ENCODE measurements at places on chromosomes 2 and 18.

GRCh38 chr2:156956161-156956560 lies 301.3 kb upstream of the GALNT5 start:
- no peak for DNase-seq

DNA sequence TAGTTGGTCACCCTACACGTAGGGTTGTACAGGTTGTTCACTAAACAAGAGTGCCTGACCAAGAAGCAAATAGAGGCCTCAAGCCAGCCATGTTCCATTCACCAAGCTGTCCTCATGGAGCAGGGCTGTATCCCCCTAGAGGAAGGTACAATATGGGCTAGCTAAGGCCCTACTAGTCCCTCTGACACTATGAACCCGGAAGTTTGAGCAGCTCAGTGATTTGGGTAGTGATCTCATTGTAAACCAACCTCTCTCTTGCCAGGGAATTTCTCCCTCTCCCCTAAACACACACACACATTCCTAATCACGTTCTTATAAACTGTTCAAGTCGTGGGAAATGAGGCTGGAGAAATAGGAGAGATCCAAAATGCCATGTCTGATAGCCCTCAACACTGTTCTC lies 6.7 kb upstream of the CYS1 start:
- DNase-seq: no peak

DNA sequence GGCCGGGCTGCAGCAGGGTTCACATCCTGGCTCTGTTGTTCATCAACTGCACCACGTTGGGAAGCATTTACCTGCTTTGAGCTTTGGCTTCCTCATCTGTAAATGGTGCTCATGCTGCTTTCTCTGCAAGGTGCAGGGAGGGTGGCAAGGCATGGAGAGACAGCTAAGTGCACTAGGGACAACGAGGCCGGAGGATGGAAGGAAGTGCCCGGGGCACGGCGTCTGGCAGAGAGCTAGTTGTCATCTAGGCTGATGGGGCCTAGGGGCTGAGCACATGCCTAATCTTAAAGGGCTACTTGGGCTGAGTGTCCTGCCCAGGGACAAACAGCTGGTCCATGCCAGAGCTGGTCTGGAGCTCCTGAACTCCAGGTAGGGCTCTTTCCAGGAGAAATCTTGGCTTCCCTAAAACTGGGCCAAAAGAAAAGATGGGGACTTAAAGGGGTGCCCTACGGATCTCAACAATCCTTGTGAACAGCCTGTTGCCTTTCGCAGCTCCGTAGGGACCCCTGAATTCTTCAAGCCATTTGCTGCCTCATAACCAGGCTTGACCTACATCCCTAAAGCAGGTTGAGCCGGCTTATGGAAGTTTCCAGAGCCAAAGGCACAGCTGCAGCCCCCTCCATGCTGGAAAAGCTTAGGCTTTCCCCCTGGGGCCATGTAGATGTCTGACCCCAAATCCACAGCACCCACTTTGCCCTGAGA lies 130.8 kb downstream of the SMAD7 start:
- DNase-seq: no peak

- DNase-seq: no peak
Observed at GRCh38 chr2:48567671-48568070, 37.7 kb downstream of the STON1 start.

DNA sequence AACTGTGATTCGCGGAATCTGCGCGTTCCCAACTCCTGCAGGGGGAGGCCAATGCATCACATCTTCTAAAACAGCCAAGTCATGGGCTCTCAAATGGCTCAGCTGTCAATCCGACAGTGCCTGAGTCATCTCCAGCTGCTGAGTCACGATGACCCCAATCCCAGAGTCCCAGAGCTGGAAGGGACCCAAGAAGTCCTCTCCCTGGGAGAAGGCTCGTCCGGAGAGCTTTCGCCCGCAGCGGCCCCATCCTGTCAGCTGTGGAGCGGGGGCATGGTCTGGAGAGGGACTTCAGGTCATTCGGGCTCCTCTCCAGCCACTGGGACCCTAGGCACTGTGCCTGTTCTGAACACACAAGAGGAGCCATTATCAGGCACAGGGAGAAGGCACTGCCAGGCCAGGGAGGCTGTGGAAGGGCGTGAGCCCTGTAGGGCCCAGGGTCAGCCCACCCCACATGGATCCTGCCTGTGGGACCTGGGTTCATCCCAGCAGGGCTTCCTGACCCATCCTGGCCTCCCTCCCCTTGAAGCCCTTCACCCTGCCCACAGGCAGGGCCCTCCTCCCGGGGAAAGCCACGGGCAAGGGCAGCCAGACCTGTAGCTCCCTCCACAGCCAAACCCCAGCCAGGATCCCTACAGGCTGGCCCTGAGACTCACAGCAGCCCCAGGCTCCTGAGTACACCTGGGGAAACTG lies 47.6 kb upstream of the GPC1 start:
- DNase-seq: no peak

DNA sequence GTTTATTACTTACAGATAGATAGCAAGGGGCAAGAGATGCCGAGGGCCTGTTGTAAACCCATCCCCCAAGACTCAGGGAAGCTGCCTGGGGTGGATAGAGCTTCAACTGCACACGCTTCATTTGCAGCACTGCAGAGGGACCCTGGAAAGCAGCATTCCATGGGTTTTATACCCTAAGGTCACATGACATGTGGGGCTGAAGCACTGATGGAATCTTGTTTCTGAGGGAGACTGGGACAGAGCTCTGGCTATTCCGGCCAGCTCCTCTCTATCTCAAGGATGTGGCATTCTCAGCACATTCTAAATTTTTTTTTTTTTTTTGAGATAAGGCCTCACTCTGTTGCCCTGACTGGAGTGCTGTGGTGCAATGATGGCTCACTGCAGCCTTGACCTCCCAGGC lies 300.1 kb downstream of the MYCN start:
- no peak for DNase-seq

GRCh38 chr2:161955211-161955610 lies 118.8 kb downstream of the DPP4 start:
- DNase-seq: no peak

DNA sequence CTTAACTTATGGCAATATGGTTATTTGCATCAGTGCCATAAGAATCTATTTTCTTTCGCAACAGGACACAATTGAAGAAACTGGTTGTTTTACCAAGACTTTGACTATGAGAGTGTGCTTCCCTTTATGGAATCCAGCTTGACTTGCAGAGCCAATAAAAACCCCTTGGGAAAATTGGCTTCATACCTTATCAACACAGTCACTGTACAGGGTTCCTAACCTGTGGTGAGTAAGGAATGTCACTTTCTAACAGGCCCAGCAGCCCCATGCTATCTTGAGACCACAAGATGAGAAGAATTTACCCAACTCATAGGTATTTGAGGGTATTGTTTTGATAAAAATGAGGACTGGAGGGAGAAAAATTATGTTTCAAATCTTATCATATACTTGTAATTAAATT lies 418.5 kb upstream of the MAP2 start:
- no peak for DNase-seq

DNA sequence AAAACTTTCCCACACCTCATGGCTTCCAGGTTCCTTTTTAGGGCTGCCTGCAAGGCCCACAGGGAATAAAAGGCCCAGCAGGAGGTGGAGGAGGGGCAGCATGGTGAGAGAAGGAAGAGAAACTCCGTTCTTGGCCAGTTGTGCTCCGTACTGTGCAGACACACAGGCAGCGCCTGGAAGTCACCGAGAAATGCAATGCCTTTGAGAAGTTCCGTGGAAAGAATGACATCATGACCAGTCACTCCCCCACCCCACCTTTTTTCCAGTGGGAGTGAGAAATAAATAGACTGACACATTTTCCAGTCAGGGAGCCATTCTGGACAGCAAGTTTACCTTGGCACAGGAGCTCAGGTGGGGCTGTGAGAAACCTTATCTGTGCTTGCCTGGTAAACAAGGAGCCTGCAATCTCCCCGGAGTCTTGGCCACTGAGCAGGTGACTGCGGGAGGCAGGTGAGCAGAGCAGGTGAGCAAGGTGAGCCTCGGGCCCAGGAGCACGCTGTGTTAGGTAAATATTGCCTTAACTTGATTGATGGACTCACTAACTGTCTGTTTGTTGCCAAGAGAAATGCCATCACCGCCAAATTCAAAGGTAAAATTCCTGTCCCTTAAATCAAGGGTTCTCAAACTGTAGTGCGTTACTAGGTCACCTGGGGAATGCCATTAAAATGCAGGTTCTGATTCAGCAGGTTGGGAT lies 13.5 kb upstream of the LBH start:
- no peak for DNase-seq

DNA sequence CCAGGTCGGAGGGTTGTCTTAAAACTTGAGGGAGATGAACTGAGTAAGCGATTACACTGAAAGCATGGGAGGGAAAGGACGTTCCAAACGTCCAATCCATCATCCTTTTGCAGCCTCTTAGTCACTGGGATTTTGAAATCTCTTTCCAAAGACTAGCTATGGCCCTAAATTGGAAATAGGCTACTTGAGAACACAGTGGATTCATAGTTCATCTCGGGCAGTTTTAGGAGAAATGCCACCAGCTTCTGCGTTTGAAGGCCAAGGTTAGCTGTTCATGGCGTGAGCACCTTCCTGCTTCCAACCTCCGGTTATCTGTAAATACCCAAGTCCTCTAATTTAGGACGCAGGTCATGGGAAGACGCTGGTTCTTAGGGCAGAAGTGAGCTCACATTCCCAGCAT lies 821 bp upstream of the EML6 start:
- no peak for DNase-seq

DNA sequence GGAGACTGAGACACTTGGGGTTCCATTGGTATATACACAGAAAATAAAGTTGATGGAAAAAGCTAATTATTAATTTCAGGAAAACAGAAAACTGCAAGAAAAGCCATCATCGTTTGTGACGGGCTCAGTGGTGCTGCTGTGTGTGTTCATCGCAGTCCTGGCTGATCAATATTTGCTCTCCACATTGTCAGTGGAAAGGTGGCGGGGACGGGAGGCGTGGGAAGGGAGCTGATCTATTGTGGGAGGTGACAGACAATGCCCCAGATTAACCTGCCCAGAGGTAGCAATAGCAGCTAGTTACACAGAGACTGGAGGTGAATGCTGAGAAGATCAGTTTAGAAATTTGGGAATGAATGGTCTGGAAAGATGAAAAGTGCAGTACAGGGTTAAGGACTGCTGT lies 50.0 kb upstream of the CTDP1 start:
- DNase-seq: no peak

- peak; percentile 34 for DNase-seq
Observed at GRCh38 chr2:112973156-112973555, 4.7 kb upstream of the IL36G start.

DNA sequence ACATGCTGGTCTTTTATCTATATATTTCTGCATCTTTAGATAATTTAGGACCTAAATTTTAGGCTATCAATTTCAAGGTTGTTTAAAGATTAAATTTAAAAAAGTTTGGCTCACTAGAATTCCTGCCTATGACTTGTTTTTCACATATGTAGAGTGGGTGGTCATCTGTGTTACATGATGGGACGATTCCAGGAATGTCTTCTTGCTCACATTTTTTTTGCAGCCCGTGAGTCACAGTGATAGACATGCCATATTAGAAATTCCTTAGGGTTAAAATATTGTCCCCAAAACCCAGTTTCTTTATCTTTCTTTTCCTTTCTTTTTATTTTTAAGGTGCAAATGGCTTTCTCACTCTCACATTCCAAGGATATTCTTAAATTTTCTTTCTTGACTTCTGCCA lies 652.0 kb downstream of the PLCL1 start:
- no peak for DNase-seq

DNA sequence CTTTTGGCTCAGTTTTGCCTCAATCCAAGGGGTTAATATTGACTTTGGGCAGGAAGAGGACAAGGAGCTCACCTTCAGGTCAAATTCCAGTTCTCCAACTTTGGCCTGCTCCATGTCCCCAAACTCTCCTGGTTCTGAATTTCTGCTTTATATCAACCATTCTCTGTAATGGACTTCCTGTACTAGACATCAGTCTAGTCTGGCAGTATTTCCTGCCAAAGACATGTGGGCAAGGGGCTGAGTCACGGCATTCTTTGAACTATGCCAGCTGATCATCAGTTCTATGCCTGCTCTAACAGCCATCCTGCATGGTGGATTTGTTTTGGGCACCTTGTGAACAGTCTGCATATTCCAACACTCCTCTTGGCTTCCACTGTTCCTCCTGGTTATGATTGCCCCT lies 199.4 kb downstream of the ZEB2 start:
- peak; percentile 74 for DNase-seq

DNA sequence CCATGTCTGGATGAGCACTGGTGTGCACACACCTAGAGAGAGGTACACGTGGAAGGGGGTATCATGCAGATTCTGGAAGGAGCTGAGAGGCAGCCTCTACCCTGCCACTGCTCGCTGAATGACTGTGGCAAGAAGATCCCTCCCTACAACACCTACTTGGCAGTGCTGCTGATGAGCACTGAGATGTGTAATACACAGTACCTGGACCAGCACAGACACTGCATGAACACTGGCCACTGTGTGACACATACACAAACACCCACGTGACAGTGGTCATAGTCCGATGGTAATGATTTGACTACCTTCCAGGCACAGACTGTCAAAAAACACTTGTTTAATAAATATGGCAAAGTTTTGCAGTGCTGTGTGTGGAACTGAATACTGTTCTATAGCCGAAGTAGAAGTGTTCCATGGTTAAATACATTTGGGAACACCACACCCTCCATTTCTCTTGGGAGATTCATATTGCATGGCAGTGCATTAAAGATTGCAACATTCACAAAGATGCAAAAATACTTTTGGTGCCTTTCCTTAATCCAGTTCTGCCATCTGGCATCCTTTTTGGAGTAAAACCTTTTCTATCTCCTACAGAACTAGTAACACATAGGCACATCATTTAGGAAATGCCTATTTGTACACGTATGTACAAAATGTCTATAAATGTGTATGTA lies 29.6 kb downstream of the MRPS5 start:
- no peak for DNase-seq

DNA sequence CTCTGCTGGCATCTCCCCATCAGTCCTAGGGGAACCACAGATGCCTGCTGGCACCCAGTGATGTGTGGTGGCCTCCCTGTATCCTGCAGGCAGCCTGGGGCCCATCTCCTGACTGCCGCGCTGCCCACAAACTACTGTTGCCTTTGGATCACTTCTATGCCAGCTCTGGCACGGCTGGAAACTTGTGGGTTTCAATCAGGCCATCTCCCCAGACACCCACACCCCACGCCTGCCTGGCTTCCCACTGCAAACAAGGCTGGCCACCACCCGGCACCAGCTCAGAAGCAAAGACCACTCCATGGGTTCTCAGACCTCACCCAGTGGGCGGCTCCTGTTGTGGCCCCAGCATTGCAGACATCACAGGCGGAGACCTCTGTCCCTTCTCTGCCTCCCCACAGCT lies 15.1 kb upstream of the TPO start:
- no peak for DNase-seq

DNA sequence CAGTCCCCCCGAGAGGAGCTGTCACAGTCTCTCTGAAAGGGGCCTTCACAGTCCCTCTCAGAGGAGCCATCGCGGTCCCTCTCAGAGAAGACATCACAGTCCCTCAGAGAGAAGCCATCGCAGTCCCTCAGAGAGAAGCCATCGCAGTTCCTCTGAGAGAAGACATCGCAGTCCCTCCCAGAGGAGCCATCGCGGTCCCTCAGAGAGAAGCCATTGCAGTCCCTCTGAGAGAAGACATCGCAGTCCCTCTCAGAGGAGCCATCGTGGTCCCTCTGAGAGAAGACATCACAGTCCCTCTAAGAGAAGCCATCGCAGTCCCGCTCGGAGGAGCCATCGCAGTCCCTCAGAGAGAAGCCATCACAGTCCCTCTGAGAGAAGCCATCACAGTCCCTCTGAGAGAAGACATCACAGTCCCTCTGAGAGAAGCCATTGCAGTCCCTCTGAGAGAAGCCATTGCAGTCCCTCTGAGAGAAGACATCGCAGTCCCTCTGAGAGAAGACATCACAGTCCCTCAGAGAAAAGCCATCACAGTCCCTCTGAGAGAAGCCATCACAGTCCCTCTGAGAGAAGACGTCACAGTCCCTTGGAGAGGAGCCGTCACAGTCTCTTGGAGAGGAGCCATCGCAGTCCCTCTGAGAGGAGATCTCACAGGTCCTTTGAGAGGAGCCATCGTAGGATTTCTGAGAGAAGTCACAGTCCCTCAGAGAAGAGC lies 1.3 kb upstream of the ZNF512 start:
- DNase-seq: peak; percentile 68

Measured in activated CD4-positive, alpha-beta T cell treated with anti-CD3 and anti-CD28 coated beads, Interleukin-2, amount 10 ng/mL, durations not matched to agents 24 days and 14 days (primary cell).